Left colon (tissue), 2 donors: ENCODE measurements at places on chromosomes 4 and X. TPM values are rescaled to one million over a fixed set of nuclear protein-coding genes. Genes with fewer than 3 reads are reported as not detected.

Gene GPRASP1
- 2.5 TPM for total RNA-seq

Gene PRRG3
- 2.1 TPM for total RNA-seq

Gene RAI2
- total RNA-seq = 3.5 TPM

Gene MFAP3L
- 5.5 TPM for total RNA-seq

Gene PHOX2B
- 0.09 TPM for total RNA-seq

Gene MAGEB10
- total RNA-seq = not detected

Gene GAB1
- 71.1 TPM for total RNA-seq

Gene CXCL6
- total RNA-seq = 0.55 TPM

Gene LRCH2
- 0.61 TPM for total RNA-seq

Gene COL25A1
- 0.42 TPM for total RNA-seq

Gene NOCT
- total RNA-seq = 15.3 TPM

Gene MMRN1
- total RNA-seq = 14.0 TPM

Gene TRMT10A
- 6.5 TPM for total RNA-seq

Gene NPY1R
- 6.6 TPM for total RNA-seq

Gene SSX1
- not detected for total RNA-seq

Gene ZDHHC15
- total RNA-seq = 0.42 TPM

Gene CSAG2
- not detected for total RNA-seq

Gene SMR3B
- total RNA-seq = not detected

Gene TMSB15A
- total RNA-seq = 0.46 TPM

Gene SPATA18
- 10.7 TPM for total RNA-seq

Gene RNF212
- total RNA-seq = 2.9 TPM

Gene SHISA3
- total RNA-seq = 0.52 TPM

Gene NOX1
- total RNA-seq = 103 TPM

Gene UGT2B10
- total RNA-seq = 0.58 TPM
